ENCODE measurements at places on chromosomes 2 and 18. TPM values are rescaled to one million over a fixed set of nuclear protein-coding genes. Genes with fewer than 3 reads are reported as not detected.

DNA sequence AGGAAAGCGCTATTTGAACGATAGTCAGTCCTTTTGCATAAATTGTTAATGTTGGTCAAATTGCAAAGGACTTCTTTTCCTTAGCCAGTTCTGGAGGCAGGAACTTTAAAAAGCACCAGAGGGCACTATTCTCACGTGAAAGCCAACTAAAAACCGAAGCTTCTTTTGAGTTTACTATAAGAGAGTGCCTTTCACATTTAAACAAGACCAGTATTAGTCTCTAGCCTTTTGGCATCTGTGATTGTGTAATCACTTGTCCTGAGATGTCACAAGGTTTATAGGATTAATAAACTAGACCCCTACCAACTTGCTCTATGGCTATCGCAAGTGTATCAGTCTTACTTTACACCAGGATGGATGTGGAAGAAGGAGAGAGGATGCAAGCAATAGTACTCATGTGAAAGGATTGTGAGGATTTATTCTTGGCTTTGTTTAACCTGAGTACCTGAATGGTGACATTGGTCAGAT, 14.4 kb upstream of the STAT4 start:
- H3K27ac ChIP-seq = no peak overlapping the region
- peaks cover 8% of the 10 kb centered on the region for H3K4me1 ChIP-seq
- no peak for DNase-seq

The GCG gene
- not detected for total RNA-seq

DNA sequence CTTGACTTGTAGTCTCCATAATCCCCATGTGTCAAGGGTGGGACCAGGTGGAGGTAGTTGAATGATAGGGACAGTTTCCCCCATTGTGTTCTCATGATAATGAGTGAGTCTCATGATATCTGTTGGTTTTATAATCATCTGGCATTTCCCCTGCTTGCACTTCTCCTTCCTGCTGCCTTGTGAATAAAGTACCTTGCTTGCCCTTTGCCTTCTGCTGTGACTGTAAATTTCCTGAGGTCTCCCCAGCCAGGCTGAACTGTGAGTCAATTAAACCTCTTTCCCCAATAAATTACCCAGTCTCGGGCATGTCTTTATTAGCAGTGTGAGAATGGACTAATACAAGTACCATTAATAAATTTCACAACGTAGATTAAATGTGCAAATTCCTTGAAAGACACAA, 102.3 kb upstream of the EPB41L5 start:
- H3K4me1 ChIP-seq = peaks cover 8% of the 10 kb centered on the region
- peaks cover 51% of the 10 kb centered on the region for H3K36me3 ChIP-seq
- no peaks in the 10 kb centered on the region for H3K27me3 ChIP-seq

- no peak overlapping the region for H3K27ac ChIP-seq
- no peak for DNase-seq
- no peaks in the 10 kb centered on the region for H3K4me1 ChIP-seq
- no peaks in the 10 kb centered on the region for H3K36me3 ChIP-seq
Observed at GRCh38 chr18:38606841-38607240, 1041.2 kb upstream of the CELF4 start.

- no peak overlapping the region for H3K4me3 ChIP-seq
- peaks cover 5% of the 10 kb centered on the region for H3K36me3 ChIP-seq
- no peak for DNase-seq
- H3K27ac ChIP-seq = peak overlapping the region; percentile 0
- no peaks in the 10 kb centered on the region for H3K27me3 ChIP-seq
- peaks cover 80% of the 10 kb centered on the region for H3K4me1 ChIP-seq
Observed at GRCh38 chr2:6960659-6961058, 43.4 kb downstream of the RNF144A start.

DNA sequence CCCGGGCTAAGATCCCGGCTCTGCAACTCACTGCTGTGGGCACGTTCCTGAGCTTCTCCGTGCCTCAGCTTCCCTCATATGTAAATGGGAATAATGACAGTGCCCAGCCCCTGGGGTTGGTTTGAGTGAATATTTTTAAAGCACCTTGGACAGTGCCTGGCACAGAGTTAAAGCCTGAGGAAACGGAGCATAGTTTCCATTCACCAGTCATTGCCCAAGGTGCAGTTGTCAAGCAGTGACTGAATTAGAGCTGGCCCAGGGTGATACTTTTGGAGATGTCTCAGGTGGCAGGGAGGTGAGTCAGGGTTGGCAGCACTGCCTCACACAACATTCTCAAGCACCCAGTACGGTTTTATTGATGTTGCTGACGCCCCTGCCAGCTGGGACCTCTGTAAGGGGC, 12.2 kb downstream of the TMEM177 start:
- no peaks in the 10 kb centered on the region for H3K27me3 ChIP-seq

DNA sequence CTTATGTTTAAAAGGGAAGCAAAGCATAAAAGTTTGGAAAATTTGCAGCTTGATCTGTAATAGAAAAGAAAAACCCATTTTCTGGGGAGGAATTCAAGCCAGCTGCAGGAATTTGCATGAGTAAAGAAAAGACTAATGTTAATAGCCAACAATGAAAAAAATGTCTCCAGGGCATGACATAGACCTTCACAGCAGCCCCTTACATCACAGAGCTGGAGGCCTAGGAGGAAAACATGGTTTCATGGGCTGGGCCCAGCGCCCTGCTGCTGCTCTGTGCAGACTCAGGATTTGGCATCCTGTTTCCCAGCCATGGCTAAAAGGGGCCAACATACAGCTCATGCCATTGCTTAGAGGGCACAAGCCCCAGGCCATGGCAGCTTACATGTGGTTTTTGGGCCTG, 411.6 kb upstream of the MC4R start:
- H3K36me3 ChIP-seq = no peaks in the 10 kb centered on the region
- DNase-seq = no peak
- H3K27ac ChIP-seq = no peak overlapping the region
- no peaks in the 10 kb centered on the region for H3K4me1 ChIP-seq
- H3K4me3 ChIP-seq = no peak overlapping the region

DNA sequence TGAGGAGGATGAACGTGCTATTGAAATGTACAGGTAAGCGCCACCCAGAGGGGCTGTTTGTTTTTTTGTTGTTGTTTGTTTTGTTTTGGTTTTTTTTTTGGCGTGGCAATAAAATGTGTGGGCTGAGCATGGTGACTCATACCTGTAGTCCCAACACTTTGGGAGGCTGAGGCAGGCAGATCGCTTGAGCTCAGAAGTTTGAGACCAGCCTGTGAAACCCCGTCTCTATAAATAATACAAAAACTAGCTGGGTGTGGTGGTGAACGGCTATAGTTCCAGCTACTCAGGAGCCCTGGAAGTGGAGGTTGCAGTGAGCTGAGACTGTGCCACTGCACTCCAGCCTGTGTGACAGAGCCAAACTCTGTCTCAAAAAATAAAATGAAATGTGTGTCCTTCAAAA, 6.2 kb downstream of the PDCL3 start:
- H3K36me3 ChIP-seq = peaks cover 11% of the 10 kb centered on the region
- no peaks in the 10 kb centered on the region for H3K27me3 ChIP-seq
- DNase-seq = no peak
- no peak overlapping the region for H3K4me3 ChIP-seq
- peaks cover 25% of the 10 kb centered on the region for H3K4me1 ChIP-seq
- H3K27ac ChIP-seq = no peak overlapping the region

DNA sequence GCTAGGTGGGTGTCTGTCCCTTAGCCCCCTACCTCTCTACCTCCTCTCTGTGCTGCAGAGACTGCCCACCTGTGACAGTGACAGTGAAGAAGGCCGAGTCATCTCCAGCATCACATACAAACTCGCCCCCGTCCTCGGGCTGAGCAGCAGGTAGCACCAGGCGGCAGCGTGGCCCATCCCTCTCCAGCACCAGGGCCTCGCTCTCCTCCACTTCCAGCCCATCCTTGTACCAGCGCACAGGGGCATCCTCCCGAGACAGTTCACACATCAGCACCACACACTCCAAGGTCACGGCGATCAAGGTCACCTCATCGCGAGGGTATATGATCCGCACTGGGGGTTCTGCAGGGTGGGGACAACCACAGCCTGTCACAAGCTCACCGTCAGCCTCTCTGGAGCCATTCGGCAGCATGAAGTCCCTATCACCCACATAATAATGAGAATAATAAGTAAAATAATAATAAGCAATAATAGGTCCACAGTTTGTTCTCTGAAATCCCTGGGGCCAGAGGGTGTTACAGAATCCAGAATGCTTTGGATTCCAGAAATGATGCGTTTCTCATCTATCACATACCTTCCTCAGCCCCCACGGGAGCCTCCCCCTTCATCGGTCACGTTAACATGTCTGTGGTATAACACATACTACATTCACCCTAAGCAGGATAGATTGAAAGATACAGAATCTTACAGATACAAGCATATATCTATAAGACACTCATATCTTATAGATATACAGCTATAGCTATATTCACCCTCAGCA, 12.0 kb downstream of the OBSL1 start:
- no peak for DNase-seq
- H3K27ac ChIP-seq = no peak overlapping the region
- peaks cover 15% of the 10 kb centered on the region for H3K27me3 ChIP-seq

GRCh38 chr18:78721238-78721875, 258.3 kb upstream of the SALL3 start:
- H3K27me3 ChIP-seq = peaks cover 45% of the 10 kb centered on the region
- H3K4me1 ChIP-seq = no peaks in the 10 kb centered on the region
- no peak overlapping the region for H3K27ac ChIP-seq
- H3K36me3 ChIP-seq = no peaks in the 10 kb centered on the region
- no peak for DNase-seq

- H3K27ac ChIP-seq = no peak overlapping the region
- DNase-seq = no peak
- no peak overlapping the region for H3K4me3 ChIP-seq
- no peaks in the 10 kb centered on the region for H3K36me3 ChIP-seq
Observed at GRCh38 chr2:163191372-163191771, 352.8 kb upstream of the KCNH7 start.

DNA sequence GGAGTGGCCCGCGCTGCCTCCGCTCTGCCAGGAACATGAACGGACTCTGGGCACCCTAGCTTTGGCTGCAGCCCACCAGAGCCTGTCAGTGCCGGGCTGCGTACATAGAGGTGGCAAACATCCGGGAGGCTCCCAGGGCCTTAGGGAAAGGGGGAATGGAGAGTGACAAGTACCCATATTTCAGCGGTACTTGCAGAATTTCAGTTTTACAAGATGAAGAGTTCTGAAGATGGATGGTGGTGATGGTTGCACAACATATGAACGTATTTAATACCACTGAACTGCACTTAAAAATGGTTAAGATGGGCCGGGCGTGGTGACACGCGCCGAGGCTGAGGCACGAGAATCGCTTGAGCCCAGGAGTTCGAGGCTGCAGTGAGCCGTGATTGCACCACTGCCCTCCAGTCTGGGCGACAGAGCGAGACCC, 873 bp downstream of the MTHFD2 start:
- H3K36me3 ChIP-seq = no peaks in the 10 kb centered on the region
- H3K4me1 ChIP-seq = peaks cover 34% of the 10 kb centered on the region
- no peaks in the 10 kb centered on the region for H3K27me3 ChIP-seq
- peak overlapping the region; percentile 97 for H3K27ac ChIP-seq
- no peak for DNase-seq

GRCh38 chr2:38115216-38116032, 39.5 kb upstream of the CYP1B1 start:
- peaks cover 15% of the 10 kb centered on the region for H3K27me3 ChIP-seq
- no peak overlapping the region for H3K4me3 ChIP-seq
- peak; percentile 7 for DNase-seq
- peaks cover 8% of the 10 kb centered on the region for H3K36me3 ChIP-seq

The GRHL1 gene
- 0.47 TPM for total RNA-seq

The ACVR1C gene
- 4.7 TPM for total RNA-seq

DNA sequence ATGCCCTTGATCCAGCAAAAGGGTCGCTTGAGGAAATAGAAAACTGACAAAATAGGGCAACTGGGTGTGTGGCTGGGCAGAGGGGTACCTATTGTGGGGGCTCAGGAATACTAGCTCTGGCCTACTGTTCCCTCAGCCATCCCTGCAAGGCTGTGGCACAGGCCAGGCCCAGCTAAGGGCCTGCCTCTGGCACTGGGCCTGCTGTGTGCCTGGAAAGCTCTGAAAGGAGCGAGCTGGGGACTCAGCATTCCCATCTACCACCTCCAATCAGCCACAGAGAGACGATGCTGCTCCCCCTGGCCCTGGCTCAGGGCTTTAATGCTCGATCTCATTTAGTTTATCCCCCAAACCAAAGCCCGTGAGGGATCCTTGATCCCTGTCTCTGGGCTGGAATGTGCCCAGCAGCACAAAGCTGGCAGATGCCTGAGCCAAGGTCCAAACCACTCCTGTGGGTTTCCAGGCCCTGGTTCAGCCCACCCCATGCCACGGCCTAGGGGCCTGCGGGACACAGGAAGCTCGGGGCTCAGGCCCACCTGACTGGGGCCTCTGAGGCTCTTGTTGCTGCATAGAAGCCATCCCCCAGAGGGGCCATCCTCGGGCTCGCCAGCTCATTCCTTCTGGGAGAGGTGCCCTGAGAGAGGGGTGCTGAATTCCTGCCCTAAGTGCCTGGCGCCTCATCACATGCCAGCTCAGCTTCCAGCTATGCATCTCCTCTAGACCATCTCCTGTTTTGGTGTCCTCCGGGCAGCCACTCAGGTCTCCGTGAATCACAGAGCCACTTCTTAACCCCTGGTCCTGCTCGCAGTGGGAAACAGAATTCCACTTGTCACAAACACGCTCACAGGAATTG, 43.0 kb upstream of the KCNF1 start:
- no peak for DNase-seq
- peaks cover 24% of the 10 kb centered on the region for H3K27me3 ChIP-seq
- H3K4me3 ChIP-seq = no peak overlapping the region
- peaks cover 37% of the 10 kb centered on the region for H3K4me1 ChIP-seq

Data from naive thymus-derived CD8-positive, alpha-beta T cell (primary cell).